ENCODE measurements at places on chromosomes 5 and 9. TPM values are rescaled to one million over a fixed set of nuclear protein-coding genes. Genes with fewer than 3 reads are reported as not detected.

DNA sequence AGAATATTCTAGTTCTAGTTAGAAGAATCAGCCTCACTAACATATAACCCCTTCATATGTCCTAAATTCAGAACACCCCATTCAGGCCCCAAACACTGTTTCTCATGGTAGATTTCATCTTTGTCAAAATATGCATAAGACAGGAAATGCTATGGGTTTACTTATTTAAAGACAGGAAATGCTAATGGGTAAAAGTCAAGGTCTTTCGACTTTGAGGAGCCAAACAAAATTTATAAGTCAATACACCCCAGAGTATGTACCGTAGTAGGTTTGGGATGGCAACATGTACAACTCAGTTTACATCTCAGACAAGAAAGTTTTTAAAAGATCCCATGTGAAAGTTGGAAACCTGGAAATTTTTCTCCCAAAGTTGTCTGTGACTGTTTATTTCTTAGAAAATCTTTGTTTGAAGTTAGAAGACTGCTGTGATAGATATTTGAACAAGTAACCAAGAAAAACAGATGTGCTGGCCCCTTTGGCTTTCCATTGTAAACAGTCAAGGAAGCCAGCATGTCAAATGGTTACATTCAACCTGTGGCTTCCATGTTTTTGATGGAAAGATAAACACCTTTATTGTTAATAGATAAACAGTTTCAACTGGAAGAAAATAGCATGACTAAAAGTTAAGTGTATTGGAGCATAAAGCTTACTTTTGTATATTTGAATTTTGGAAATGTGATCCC is 102.2 kb downstream of the INIP start:
- no peak overlapping the region for H3K27ac ChIP-seq
- H3K27me3 ChIP-seq, result no peaks in the 10 kb centered on the region
- H3K4me3 ChIP-seq, result no peak overlapping the region
- no peaks in the 10 kb centered on the region for H3K36me3 ChIP-seq

ANKRD20A1 gene
- not detected for polyA plus RNA-seq

POU5F2 gene
- polyA plus RNA-seq, result not detected

DNA sequence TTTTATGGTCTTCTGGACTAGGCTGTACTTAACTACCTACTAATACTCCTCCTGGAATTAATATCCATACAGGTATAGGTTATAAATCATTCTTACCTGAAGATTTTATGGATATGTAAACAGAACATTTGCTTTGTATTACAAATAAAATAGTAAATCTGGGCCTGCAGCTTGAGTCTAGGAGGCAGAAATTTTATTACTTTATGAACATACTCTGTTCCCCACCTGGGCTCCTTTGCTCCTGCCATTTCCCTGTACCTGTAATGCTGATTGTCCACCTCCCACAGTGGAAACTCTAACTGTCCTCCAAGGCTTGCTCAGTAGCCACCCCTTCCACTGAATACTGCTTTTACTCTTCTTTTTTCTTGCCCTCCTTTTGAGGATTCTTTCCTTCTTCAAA is 108.0 kb downstream of the PAM start:
- no peaks in the 10 kb centered on the region for H3K36me3 ChIP-seq
- peaks cover 7% of the 10 kb centered on the region for H3K4me1 ChIP-seq
- H3K27me3 ChIP-seq, result no peaks in the 10 kb centered on the region
- no peak for DNase-seq
- H3K27ac ChIP-seq, result no peak overlapping the region
- H3K4me3 ChIP-seq, result no peak overlapping the region

PCDHB6 gene
- polyA plus RNA-seq, result 0.63 TPM

AKNA gene
- polyA plus RNA-seq, result 11.9 TPM

- H3K4me3 ChIP-seq, result no peak overlapping the region
- H3K27me3 ChIP-seq, result no peaks in the 10 kb centered on the region
- H3K27ac ChIP-seq, result no peak overlapping the region
Observed at GRCh38 chr5:123520677-123521247, 8.8 kb downstream of the CSNK1G3 start.

FBXL7 gene
- polyA plus RNA-seq, result 3.9 TPM

- DNase-seq, result no peak
- no peak overlapping the region for H3K4me3 ChIP-seq
- no peaks in the 10 kb centered on the region for H3K36me3 ChIP-seq
Observed at GRCh38 chr9:70888471-70888870, 232.9 kb downstream of the TRPM3 start.

GRCh38 chr5:93226202-93226735 is 354.8 kb downstream of the NR2F1-AS1 start:
- H3K4me1 ChIP-seq, result no peaks in the 10 kb centered on the region
- H3K27me3 ChIP-seq, result no peaks in the 10 kb centered on the region
- H3K4me3 ChIP-seq, result no peak overlapping the region
- H3K36me3 ChIP-seq, result no peaks in the 10 kb centered on the region
- no peak overlapping the region for H3K27ac ChIP-seq
- DNase-seq, result no peak

All from aorta (tissue), 5 donors.